PC-3 (cell line): ENCODE measurements at places on chromosomes 3 and 15.

DNA sequence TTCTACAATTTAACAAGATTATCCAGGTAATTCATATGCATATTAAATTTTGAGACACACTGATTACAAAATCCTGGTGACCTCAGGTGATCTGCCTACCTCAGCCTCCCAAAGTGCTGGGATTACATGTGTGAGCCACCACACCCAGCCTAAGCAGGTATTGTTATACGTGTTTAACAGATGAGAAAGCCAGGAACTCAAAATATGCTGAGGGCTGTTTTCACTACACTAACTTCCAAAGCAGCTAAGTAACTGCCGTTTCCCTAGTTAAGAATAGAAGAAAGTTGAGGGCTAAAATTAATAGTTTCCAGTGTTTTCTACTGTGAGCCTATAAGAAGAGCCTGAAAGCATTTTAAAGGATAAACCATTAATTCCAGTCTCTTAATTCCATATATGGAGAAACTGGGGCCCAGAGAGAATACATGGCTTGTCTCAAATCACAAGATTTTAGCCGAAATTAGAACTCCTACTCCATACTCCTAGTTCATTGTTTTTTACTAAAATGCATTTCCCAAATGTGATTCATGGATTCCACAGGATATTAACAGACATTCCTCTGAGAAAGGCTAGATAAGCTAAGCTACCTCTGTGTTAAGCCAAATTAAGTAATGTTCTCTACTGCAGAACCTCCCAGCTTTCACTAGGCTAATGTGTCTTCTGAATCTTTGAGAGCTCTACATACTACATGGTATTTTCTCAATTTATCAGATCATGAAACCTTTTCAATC is 17.0 kb upstream of the AVEN start:
- peak; percentile 11 for DNase-seq
- no peak overlapping the region for H3K27ac ChIP-seq
- H3K4me1 ChIP-seq: no peaks in the 10 kb centered on the region
- H3K36me3 ChIP-seq: no peaks in the 10 kb centered on the region
- no peaks in the 10 kb centered on the region for H3K27me3 ChIP-seq

- no peaks in the 10 kb centered on the region for H3K27me3 ChIP-seq
- no peaks in the 10 kb centered on the region for H3K36me3 ChIP-seq
- no peak overlapping the region for H3K4me3 ChIP-seq
- H3K27ac ChIP-seq: no peak overlapping the region
- DNase-seq: peak; percentile 27
- H3K4me1 ChIP-seq: peaks cover 6% of the 10 kb centered on the region; the same call in 1 of the 2 replicates
Measured at GRCh38 chr3:139477710-139478640, 1.7 kb upstream of the RBP2 start.

DNA sequence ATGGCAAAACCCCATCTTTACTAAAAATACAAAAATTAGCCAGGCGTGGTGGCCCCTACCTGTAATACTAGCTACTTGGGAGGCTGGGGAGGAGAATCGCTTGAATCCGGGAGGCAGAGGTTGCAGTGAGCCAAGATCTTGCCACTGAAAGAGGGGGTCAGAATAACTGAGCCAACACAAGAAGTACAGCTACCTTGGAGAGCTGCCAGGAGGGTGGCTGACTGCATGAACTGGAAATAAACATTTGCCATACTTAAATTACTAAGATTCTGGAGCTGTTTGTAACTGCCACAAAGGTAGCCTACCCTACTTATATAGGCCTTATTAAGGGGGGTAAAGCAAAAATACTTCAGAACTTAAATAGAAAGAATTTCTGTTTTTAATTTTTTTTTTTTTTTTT is 15.4 kb upstream of the PIK3CB start:
- no peaks in the 10 kb centered on the region for H3K4me1 ChIP-seq
- no peak overlapping the region for H3K27ac ChIP-seq
- H3K36me3 ChIP-seq: no peaks in the 10 kb centered on the region
- H3K27me3 ChIP-seq: no peaks in the 10 kb centered on the region
- H3K4me3 ChIP-seq: no peak overlapping the region

- no peaks in the 10 kb centered on the region for H3K4me1 ChIP-seq
- no peak overlapping the region for H3K27ac ChIP-seq
Measured at GRCh38 chr3:165159760-165160421, 36.3 kb downstream of the SLITRK3 start.

DNA sequence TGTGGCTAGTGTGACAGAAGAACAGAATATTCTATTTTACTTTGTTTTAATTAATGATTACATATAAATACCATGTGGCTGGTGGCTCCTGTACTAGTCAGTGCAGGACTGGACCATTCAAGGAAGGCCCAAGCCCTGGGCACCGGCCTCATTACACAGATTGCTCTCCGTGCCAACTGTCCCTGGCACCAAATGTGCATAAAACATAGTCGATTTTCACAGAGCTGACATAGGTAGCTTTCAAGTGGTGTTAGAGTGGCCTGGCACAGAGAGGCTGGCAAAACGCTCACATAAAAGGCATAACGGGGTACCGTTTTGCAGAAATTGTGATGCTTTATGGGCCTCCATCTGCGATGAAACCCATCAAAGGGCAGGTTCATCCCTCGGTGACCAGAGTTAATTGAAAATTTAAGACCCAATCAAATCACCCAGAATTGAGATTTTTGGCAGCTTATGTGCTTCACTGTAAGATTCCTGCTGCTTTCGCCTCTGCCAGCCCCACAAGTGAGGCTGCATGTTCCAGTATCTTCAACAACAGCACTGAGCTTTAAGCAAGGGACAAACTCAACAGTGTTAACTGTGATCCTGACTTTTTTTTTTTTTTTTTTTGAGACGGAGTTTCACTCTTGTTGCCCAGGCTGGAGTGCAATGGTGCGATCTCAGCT is 25.9 kb downstream of the RFTN1 start:
- H3K4me3 ChIP-seq: no peak overlapping the region
- no peak for DNase-seq
- no peaks in the 10 kb centered on the region for H3K36me3 ChIP-seq
- H3K27ac ChIP-seq: no peak overlapping the region
- peaks cover 7% of the 10 kb centered on the region; the same call in 1 of the 2 replicates for H3K4me1 ChIP-seq

DNA sequence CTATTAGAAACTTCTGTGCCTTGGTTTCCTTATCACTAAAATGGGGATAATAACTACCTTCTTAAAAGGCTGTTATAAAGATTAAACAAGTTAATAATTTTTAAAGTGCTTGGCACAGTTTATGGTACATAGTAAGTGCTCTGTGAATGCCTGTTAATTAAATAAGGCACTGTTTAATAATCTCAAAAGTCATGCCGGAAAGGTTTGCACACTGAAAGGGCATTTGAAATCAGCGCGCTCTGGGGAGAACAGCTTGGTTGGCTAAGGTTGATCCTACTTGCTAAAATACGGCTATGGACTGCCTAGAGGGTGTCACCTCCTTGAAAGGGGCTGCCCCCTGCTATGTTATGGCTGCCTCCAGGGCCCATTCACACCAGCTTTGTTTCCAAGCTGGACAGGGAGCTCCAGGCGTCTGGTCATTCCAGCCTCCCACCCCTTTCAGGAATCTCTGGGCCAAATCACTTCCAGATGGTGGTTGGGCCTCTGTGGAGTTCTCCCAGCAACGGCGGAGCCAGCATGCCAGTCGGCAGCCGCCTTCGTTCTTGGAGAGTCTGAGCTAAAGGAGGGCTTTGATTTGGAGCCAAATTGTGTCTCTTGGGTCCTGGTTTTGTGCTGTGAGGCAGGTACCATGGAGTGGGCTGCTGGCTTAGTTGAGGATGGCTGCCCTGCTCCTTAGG is 5.9 kb downstream of the FLNB start:
- H3K27me3 ChIP-seq: no peaks in the 10 kb centered on the region
- H3K4me1 ChIP-seq: peaks cover 49% of the 10 kb centered on the region
- peaks cover 37% of the 10 kb centered on the region for H3K36me3 ChIP-seq
- H3K4me3 ChIP-seq: no peak overlapping the region

DNA sequence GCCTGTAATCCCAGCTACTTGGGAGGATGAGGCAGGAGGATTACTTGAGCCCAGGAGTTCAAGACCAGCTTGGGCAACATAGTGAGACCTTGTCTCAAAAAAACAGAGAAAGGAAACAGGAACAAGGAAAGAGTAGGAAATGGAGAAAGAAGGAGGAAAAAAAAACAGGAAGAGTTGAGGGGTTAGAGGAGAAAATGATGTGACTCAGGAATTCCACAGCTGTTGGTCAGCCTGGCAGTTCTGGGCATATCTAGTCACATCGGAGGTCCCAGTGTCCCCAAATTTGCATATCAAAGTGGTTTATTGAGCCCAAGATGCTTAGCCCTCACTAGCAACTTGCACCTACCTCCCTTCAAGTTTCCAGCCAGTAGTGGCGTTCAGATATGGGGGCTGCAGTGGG is 18.8 kb upstream of the JMJD7 start:
- peaks cover 21% of the 10 kb centered on the region for H3K4me1 ChIP-seq
- H3K27me3 ChIP-seq: no peaks in the 10 kb centered on the region
- no peak overlapping the region for H3K4me3 ChIP-seq
- no peak overlapping the region for H3K27ac ChIP-seq
- H3K36me3 ChIP-seq: peaks cover 6% of the 10 kb centered on the region; the same call in 1 of the 2 replicates
- peak; percentile 64 for DNase-seq

GRCh38 chr15:92005154-92005553 is 151.6 kb downstream of the SLCO3A1 start:
- H3K27me3 ChIP-seq: peaks cover 62% of the 10 kb centered on the region
- H3K4me3 ChIP-seq: no peak overlapping the region
- no peaks in the 10 kb centered on the region for H3K36me3 ChIP-seq
- H3K27ac ChIP-seq: no peak overlapping the region
- no peak for DNase-seq

DNA sequence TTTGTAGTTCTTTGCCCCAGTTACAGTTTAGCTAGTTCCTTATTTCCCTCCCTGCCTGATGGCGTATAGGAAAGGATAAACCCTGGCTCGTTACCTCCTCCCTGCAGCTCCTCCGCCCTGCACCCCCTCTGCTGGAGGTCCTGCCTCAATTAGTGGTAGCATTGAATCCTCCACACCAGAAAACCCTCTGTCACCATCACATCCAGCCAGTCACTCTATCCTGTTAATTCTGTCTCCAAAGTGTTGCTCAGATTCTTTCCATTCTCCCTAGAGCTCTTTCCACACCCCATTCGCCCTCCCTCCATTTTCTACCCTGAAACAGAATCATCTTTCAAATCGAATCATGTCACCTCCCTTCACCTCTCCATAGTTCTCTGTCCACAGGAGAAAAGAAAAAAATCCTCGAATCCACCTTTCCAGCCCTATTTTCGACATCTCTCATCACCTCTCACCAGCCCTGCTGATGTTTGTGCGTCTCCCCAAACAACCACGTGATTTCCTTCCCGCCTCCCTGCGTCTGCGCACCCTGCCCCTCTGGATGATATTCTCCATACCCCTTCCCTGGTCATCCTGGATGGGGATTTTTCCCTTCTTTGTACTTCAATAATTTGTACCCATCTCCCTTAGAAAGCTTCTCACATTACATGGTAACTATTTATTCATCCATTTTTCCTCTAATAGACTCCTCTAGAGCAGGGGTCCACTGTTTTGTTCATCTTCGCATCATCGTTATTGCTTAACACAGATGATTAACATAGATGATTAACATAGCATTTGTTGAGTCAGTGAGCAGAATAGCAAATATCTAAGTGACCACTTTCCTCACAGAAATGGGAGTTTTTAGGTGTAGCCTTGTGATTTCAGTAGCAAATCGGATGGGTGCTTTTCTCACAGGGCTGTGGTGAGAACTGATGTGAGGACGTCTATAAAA is 37.1 kb downstream of the MAP3K13 start:
- DNase-seq: peak; percentile 33
- no peaks in the 10 kb centered on the region; the same call in 1 of the 2 replicates for H3K4me1 ChIP-seq
- no peak overlapping the region for H3K27ac ChIP-seq
- no peaks in the 10 kb centered on the region for H3K27me3 ChIP-seq
